ENCODE measurements at places on chromosomes 4 and X.

DNA sequence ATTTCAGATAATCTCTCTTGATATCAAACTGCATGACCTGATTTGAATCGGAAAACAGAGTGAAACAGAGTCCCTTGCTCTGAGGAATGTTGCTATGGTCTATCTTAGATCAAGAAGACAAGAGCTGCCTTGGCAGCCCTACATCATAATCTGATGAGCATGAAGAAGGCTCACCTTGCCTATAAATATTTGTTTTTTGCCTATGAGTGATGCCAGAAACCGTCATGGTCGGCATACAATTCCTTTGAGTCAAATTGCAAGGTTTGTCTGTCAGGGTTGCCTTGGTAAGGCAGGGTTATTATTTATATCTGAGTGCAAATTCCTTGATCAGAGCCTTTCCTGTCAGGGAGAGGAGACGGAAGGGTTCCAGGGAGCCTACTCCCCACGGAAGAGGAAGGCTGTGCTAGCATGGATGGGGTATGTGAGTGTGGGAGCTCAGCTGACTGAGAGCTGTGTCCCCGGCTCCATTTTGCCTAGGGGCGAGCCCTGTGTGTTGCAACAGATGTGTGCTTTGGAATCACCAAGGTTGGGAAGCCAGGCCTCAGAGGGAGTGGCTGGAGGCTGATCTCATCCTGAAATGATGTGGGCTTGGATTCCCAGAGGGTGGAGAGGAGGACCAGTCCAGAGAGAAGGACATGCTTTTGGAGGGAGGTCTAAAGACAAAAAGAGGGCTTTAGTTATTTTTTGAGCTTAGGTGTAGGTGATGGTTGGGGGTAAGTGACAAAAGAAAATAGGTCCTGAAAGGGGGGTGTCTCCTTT, 43.6 kb downstream of the RTL9 start:
- DNase-seq = no peak

DNA sequence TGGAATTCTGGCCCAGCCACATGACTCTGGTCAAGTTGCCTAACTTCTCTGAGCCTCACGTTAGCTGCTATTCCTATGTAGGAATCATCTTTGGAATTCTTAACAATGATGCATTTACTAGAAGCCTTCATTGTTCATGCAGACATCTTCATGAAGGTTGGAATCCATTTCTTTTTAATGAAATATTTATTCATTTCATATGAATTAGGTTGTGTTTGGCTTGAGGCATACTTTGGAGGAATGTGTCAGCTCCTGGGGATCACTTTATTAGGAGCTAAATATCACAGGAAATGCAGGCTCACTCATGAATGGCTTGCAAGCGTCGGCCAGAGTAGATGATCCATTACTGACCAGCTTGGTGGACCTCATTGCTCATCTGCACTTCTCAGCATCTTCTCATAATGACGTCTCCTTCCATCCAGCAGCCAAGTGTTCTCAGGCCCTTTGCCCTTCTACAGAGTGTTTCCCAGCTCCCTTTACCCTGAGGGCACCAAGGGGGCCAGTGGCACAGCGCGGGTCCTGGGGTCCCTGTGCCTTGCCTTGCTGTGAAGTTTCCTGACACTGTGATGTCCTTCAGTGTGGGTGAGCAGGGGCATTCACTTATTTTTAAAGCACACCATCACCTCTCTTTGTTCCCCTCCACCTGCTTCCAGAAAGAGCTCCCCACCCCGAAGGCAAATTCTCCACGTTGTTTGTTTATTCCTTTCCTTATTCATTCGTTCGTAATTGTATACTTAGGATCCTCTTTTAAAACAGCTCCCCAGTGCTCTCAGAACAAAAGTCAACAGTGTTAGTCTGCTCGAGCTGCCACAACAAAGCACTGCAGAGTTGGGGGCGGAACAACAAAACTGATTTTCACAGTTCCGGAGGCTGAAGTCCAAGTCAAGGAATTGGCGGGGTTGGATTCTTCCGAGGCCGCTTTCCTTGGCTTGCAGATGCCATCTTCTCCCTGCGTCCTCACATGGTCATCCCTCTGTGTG, 106.8 kb downstream of the STK32B start:
- no peak for DNase-seq

- DNase-seq = no peak
These were observed 4.6 kb upstream of the CDKL2 start for GRCh38 chr4:75634951-75635350.

DNA sequence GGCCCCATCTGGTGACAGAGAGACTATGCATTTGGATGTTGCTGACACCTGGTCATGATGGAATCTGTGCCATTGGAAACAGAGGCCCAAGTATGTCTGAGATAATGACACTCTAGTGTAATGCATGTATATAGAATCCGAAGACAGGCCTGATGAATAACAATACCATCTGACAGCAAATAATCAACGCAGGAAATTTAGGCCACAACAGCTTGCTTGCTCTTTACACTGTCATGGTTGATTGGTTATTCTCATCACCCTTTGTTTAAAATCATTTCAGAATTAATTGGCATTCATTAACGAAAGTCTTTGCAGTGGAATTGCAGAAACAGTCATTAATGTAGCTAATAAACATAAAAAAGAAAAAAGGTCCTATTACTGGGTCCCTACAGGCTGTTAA, 194.8 kb downstream of the AFF2 start:
- DNase-seq = no peak

- DNase-seq = no peak
These were observed 16.8 kb downstream of the SMIM20 start for GRCh38 chr4:25930731-25931354.

GRCh38 chr4:153929675-153930074, 140.8 kb upstream of the SFRP2 start:
- DNase-seq = no peak

DNA sequence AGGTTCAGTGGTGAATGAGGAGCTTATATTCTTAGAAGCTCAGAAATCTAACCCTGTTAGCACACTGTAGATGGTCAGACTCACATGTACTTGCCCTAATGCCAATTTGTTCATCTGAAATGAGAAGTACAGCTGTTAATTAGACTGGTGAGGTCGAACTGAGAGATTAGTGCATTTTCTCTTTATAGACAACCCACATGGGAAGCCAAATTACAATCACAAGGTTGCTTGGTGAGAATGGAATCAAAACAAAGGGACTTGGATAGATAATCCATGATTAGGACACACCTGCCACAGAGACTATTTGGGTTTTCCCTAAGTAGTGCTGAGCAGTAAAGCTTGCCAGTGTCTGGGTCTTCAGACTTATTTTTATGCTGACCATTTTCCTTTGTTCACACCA, 88.3 kb downstream of the POLA1 start:
- DNase-seq = no peak

DNA sequence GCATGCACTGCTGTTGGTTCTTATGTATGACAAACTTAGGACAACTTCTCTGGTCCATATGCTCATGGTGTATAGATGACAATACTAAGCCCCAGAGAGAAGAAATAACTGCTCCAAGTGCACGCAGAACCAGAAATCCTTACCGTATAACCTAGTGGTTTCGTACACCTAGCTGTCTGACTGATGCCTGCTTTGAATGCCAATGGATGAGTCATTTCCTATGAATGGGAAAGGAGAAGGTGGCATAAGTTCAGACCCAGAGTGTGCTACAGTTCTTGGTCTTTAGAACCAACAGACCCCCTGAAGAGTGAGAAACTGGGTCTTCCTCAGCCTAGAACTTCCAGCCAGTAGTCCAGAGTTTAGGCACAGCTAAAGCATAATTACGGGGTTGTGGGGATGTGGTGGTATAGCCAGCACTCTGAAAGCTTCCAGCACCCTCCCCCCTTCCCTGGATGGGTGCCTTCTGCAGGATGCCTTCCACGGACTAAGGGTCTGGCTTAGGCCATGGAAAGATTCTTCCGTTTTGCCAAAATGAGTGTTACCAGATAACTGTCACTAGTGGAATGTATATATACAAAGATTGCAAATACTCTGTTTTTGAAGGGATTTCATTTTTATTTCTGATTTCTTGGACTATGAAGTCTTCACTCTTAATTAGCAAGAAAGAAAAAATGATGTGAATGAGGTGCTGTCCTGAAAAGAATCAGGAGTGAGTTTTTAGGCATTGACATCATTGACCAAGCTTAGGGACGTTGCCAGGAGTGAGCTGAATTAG, 84.6 kb upstream of the PACRGL start:
- DNase-seq = no peak

DNA sequence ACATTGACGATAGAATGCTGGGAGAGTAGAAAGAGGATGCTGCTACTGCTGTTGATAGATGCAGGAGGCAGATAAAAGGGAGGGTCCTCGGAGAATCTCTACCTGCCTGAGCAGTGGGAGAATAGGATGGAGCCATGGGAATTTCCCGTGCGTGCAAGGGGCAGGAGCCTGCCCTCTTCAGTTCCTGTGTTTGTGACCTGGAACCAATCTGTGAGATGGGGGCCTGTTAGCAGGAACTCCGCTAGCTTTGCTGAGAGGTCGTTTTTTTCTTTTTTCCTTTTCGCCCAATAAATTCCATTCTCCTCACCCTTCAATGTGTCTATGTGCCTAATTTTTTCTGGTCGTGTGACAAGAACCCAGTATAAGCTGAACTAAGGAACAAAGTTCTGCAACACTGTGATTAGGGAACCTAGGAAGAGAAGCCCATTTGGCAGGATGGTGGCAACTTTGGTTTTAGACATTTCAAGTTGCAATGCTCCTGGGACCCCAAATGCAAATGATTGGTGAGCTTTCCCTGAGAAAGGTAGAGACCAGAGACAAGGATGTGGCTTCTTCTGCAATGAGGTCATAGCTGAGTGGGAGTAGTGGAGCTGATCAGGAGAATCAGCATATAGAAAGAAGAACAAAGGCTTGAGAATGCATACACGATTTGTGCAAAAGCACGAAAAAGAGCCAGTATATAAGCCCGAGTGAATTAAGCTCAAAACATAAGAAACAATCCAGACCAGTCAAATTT, 23.9 kb downstream of the SLC39A8 start:
- DNase-seq = peak; percentile 51

DNA sequence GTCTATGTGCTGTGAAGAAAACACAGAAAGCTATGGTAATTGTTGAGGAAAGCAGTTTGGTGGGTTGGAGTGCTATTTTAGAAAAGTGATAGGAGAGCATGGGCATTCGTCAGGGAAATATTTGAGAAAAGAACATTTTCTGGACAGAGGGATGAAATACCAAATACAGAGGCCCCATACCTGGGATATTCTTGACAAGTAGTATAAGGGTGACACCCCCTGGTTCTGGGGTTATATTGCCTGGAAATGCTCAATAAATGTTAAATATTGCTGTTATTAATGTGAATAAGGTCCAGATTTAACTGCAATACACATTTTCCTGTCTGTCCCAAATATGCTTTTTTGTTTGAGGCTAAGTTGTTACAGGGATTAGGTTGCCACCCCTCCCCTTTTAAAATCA, 42.9 kb downstream of the WWC2 start:
- DNase-seq = no peak

DNA sequence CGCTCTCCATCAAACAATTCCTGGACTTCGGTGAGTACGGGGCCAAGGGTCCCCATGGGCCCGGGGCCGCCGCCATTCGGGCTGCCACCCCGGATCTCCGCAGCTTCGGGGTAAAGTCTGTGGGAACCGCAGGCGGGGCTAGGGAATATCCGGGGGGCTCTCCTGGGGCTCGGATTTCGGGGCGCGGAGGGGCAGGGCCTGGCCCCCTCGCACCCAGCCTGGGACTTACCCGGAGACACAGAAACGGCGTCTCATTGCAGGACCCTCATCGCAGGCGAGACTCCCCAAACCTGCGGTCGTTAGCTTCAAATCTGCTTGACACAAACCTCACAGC, 413 bp downstream of the PDK3 start:
- DNase-seq = no peak

GRCh38 chr4:7333801-7334421, 100.8 kb downstream of the PSAPL1 start:
- DNase-seq = no peak

DNA sequence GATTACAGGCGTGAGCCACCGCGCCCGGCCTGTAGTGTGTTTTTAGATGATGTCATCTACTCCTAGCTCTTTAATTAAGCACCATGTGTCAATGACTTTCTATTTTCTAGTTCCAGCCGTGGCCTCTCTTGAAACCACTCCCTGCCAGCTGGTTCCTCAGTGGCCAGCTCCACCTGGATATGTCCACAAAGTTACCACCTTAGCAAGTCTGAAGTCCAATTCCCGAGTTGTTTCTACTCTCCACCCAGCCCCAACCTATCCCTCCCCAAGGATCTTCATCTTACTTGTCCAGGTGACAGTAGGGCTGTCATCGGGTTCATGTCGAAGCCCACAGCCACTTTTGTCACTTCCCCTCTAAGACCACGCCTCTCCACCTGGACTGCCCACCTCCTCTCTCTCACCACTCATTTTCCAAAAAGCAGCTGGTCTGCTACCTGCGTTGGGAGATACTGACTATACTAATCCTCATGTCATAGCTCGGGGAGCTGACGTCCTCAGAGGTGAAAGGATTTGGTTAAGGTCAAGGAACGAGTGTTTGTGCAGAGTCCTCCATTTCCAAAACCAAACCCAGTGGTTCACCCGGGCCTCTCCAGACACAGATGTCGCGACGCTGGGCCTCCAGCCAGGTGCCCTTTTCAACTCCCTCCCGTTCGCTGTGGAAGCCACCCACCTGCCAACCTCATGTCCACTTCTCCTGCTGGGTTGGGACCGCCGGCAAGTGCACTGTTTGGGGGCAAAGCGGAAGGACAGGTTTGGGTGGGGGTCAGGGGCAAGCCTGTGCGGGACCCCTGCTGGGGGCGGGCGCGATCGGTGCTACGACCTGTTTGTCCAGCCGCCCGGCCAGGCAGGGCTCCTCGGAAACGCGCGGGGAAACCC, 704 bp downstream of the FAM3A start:
- no peak for DNase-seq

DNA sequence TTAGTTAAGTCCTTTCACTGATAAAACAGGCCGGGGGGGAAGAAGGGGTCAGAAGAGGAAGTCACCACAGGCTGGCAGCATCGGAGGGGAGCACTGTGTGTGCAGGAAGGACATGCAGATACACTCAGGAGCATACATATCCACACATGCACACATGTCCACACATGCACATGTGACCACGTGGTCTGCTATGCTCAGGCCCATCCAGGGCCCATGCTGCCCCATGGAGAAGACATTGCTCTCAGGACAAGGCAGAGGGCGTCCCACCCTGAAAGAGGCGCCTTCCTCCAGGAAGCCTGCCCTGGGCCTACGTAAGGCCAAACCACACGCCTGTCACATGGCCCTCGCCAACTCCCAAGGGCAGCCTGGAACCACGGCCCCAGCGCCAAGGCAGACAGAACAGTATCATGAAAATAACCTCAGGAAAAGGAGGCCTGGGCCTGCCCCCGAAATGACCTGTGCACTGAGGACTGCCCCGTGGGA, 15.8 kb downstream of the WDR1 start:
- peak; percentile 71 for DNase-seq

DNA sequence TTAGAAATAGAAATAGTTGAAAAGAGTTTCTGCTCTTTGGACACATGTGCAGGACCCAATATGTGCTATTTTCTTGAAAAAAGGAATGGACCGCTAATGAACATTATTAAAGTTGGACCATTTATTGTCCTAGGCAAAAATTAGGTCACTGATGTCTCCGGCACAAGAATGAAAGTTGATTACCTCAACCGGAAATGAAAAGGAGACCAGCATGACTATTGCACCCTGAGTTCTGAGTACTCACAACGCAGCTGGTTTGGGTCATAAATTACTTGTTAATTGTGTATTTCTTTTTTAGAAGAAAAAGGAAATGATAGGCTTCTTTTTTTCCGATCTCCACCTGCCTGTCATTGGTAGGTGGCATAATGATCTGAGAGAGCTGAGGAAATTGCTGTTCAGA, 232.7 kb downstream of the ARHGAP24 start:
- peak; percentile 83 for DNase-seq

Data from suppressor macrophage treated with lipopolysaccharide for 1 hour (primary cell).